ENCODE measurements at places on chromosomes 2 and 18. TPM values are rescaled to one million over a fixed set of nuclear protein-coding genes. Genes with fewer than 3 reads are reported as not detected.

CHRND gene
- total RNA-seq, result not detected

PKP4 gene
- total RNA-seq, result 38.2 TPM

TBR1 gene
- total RNA-seq, result not detected

DRC1 gene
- total RNA-seq, result not detected

SLC5A7 gene
- total RNA-seq, result not detected

POLE4 gene
- total RNA-seq, result 23.6 TPM

SRD5A2 gene
- 6.3 TPM for total RNA-seq

ALPI gene
- 0.19 TPM for total RNA-seq

COL4A3 gene
- total RNA-seq, result 0.12 TPM

DNAH6 gene
- total RNA-seq, result 0.79 TPM

GBX2 gene
- not detected for total RNA-seq

CMPK2 gene
- 2.6 TPM for total RNA-seq

NT5C1B gene
- total RNA-seq, result not detected

PLCD4 gene
- total RNA-seq, result 0.95 TPM

CROCC2 gene
- total RNA-seq, result 0.15 TPM

All from right lobe of liver (tissue), 6 donors.